Nephron progenitor cell (in vitro differentiated cells): ENCODE measurements at places on chromosomes 13 and 19.
A peak's percentile ranks its signal among the peaks of the same experiment; 100 is the strongest.

- DNase-seq, result no peak
Observed at GRCh38 chr13:53131361-53131760, 102.7 kb downstream of the OLFM4 start.

DNA sequence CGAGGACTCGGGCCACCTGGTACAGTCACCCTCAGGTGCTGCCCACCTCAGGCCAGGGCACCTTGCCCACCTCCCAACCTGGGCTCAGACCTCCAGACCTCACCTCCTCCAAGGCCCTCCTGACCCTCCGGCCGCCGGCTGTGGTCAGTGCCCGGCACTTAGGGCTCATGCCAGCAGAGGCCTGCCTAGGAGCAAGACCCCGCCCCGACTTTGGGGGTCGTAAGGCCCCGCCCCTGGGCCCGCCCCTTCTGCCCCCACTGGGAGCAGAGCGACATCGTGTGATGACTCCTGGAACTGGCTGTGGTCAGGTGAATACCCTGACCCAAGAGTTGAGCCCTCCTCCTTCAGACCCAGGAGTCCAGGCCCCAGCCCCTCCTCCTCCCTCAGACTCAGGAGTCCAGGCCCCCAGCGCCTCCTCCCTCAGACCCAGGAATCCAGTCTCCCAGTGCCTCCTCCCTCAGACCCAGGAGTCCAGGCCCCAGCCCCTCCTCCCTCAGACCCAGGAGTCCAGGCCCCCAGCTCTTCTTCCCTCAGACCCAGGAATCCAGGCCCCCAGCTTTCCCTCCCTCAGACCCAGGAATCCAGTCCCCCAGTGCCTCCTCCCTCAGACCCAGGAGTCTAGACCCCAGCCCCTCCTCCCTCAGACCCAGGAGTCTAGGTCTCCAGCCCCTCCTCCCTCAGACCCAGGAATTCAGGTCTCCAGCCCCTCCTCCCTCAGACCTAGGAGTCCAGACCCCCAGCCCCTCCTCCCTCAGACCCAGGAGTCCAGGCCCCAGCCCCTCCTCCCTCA lies at the start of gene SBK2:
TSS of gene SBK2 (minus strand) at position 183 of the 790 bp plus-strand sequence. CDS start 839 bp downstream, outside the sequence.
- DNase-seq, result peak; percentile 84

- no peak for DNase-seq
Observed at GRCh38 chr13:51532736-51533197, 51.5 kb upstream of the WDFY2 start.

DNA sequence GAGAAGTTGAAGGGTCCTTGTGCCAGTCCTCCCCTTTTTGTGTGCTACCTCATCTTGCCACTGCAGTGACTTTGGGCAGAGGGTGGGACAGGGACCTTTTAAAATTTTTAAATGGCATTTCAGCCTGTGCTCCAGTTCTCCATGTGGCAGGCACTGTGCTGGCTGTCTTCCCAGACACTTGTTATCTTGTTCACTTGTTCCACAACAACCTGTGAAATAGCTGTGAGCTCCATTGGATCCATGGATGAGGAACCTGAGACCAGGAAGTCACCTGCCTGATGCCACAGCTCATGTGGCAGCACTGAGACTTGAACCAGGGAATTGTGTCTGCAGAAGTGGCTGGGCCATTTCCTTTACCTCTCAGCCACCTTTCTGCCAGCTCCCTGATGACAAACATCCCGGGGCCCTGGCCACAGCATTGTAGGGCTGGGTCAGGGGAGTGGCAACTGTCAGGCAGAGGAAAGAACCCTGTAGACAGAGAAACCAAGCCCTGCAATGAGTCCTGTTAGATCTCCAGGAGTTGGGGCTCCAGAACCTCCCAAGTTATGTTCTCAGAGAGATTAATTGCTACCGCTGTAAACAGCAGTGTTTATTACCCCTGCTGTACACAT lies 6.4 kb downstream of the EGLN2 start:
- DNase-seq, result no peak

- DNase-seq, result no peak
Observed at GRCh38 chr13:31311921-31312320, 112.1 kb downstream of the B3GLCT start.

DNA sequence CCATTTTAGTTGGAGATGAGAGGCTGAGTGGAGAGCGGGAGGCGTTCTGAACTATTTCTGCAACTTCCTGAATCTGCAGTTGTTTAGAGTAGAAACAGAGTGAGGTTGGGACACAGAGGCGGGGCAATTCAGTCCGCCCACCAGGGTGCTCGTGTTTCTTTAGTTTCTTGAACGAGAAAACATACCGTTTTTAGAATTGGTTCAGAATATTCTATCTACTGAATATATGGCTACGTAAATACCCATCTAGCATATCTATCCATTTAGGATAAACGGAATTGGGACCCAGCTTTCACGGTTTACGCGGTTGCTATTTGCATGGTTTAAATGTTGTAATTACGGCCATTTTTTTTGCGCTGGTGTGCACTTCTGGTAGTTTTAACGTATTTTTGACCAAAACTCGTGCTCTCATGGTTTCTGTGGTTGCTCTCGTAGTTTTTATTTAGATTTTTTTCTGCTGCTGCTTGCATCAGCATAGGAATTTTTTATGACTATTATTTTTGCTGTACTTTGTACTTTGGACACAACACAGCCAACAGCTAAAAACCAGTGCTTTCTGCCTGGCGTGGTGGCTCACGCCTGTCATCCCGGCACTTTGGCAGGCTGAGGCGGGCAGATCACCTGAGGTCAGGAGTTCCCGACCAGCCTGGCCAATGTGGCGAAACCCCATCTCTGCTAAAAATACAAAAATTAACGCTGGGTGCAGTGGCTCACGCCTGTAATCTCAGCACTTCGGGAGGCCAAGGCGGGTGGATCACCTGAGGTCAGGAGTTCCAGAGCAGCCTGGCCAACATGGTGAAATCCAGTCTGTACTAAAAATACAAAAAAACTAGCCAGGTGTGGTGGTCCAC lies 32.7 kb downstream of the TIMM13 start:
- no peak for DNase-seq

DNA sequence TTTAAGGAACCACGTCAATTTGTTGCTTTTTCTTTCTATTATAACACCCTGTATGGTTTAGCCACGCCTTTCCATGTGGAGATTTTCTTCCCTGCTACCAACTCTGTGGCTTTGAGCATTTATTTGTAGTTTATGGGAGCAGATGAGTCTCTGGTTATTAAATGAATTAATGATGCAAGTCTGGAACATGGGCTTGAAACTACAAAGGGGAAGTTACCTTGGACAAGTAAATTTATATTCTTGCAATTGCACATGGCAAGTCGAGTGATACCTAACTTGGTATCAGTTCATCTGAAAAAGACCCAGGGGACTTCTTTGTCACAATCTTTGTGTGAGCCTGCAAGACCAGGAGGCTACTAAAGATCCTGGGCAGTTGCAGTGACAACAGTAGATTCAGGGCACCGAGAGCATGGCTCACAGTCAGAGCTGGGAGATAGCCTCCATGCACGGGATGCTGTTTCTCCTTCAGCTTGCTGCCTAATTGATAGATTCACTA lies 24.4 kb downstream of the B3GLCT start:
- DNase-seq, result no peak

DNA sequence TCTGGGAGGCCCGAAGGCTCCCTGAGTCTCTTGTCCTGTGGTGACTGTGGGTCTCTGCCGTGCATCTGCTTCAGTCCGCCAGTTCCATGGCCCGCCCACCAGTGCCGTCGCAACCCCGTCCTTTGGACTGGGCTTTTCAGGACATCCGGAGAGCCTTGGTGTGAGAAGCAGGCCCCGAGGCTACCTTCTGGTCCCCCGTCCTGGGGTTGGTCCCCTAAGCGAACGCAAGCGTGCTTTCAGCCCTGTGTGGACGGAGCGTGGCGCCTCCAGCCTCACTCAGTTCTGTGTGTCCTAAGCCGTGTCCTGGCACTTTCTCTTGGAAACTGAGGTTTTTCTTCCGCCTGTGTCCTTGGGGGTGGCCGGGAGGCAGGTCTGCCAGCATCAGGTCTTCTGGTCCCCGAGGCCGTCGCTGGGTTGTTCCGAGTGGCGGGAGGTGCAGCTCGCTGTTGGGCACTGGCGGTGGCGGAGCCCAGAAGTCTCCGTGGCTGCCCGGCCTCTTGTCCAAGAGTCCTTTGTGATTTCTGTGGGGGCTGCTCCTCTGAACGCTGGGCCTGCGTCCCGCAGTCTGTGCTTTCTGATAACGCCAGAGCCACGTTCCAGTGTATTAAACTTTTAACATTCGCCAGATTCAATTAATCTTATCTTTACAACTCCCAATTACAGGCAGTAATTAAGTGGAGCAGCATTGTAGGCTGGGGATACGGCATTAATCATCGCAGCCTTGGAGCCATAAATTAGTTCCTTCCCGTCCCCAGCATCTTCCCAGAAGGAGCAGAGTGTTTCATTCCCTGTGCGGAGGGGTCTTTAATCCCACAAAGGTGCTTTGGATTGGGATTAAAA lies 99.5 kb downstream of the KDM4B start:
- DNase-seq, result no peak

DNA sequence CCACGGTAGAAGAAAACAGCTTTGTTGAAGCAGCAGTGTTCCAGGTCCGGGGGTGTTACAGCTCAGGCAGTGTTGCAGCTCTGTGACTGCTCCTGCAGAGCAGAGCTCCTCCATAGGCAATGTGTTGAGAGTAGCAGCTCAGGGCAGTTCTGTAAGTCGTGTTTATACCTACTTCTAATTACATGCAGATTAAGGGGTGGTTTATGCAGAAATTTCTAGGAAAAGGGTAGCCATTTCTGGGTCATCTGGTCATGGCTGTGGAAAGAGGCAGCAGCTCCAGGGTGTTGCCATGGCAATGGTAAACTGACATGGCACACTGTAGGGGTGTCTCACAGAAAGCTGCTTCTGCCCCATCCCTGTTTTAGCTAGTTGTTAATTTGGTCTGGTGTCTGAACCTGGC lies 316.4 kb downstream of the GPC5 start:
- no peak for DNase-seq

GRCh38 chr19:41612483-41612882 lies 14.4 kb downstream of the CEACAM4 start:
- DNase-seq, result no peak

GRCh38 chr19:46609511-46610412 lies 8.6 kb downstream of the CALM3 start:
- no peak for DNase-seq

DNA sequence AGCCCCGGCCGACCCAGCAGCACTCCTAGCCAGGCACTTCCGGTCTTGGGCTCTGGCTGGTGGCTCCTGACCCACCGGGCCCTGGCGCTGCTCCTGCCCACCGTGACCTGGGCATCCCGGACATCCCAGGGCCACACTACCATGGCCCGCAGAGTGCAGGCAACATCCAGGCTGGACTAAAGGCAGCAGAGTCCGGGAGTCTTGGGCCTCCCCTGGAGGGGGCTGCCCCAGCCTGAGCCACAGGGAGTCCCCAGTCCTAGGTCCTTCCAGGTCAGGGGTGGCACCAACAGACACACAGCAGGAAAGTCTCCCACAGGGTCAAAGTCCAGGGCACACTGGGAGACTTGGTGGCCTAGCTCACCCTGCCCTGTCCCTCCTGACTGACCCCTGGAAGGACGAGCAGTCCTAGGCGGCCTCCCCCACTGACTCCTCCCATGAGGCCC lies 10.8 kb downstream of the LSM4 start:
- no peak for DNase-seq

DNA sequence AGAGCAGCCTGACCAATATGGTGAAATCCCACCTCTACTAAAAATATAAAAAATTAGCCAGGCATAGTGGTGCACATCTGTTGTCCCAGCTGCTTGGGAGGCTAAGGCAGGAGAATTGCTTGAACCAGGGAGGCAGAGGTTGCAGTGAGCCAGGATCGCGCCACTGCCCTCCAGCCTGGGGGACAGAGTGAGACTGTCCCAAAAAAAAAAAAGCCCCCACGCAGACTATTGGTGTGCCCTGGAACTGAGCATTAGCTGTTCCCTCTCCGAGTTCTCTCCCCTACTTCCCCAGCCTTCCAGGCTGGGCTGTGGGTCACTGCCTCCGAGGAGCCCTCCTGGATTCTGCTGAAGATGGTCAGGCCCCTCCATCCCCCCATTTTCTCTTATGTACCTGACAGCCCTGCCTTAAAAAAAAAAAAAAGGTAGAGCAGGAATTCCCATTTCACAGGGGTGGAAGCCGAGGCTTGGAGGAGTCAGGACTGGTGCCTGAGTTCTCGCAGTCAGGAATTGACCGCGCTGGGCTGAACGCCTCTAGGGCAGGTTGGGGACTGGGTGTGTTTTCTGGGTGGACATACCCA lies 1.9 kb downstream of the ADAT3 start:
- no peak for DNase-seq

DNA sequence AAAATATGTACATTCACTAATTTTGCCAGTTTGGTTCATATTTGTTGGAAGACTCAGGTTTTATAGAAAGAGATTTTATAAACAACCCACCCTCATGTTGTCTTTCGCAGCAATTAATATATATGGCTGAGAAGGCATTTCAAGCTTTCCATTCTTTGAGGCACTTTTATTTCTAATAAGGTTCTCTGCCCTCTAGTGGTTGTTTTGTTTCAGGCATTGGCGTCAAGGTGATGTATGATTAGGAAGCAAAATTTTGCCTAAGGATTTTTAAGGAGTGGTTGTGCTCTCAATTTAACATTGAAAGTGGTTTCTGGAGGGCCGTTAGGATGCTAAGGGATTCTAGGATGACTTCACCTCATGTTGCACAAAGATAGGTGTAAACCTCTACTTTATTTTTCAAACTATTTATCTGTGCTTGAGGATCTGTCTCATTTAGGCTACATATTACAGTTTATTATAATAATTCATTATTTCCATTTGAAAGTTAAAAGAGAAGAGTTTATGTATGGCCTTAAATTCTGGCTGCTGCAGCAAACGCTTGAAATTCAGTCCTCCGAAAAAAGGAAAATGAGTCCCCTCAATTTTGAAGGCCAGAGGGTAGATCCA lies 35.9 kb downstream of the OXGR1 start:
- DNase-seq, result peak; percentile 12

DNA sequence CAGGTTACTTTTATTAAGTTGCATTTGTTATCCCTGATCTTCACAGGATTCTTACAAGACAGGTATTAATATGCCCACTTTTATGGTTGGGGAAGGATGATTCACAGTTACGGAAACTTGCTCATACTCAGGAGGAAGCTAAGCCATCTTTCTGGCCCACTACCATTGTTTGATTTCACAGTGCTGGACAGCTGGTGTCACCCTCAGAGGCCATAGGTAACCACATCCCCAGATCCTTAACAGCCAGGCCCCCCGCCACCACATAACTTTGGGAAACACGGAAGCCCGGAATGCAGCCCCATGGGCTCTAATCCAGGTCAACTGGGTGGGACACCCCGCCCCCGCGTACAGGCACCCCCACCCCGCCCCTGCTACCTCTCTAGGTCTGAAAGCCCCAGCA lies 119.7 kb downstream of the IRS2 start:
- no peak for DNase-seq

- no peak for DNase-seq
Observed at GRCh38 chr19:5991244-5991838, 13.4 kb upstream of the RANBP3 start.

GRCh38 chr13:45416516-45417128 lies 1.6 kb downstream of the SLC25A30 start:
- DNase-seq, result no peak

- no peak for DNase-seq
Observed at GRCh38 chr13:33312150-33312860, 26.8 kb upstream of the STARD13 start.

- DNase-seq, result no peak
Observed at GRCh38 chr13:97630725-97631124, 196.8 kb downstream of the RAP2A start.

GRCh38 chr13:24512908-24513213 lies 283 bp upstream of the PARP4 start:
- DNase-seq, result no peak
